ENCODE measurements at places on chromosomes 7 and 10.

DNA sequence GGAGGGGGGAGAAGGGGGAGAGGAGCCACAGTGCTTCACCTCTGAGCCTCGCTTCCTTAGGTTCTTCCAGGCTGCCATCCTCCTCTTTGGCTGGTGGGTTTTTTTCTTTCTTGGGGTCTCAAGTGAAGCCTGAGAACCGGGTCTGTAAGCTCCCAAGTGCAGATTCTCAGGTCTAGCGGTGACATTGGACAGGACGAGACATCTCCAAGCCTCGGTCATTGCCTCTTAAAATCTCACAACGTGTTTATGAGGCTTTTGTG lies 817 bp upstream of the IL15RA start:
- DNase-seq, result no peak

DNA sequence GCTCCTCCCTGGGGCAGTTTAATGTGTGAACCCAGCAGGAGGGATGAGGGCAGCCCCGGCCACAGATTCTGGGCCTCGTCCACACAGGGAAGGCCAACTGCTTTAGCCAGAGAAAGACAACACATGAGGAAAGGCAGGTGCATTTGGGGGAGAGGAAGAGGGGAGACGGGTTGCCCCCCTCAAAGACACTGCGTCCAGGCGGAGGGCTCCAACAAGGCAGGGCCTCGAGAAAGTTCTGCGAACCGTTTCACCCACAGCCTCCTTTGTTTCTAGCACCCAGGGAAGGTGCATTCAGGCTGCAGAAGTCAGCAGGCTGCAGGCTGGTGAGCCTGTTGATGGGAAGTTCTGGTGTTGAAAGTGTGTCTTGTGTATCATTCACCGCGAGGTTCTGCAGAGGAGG lies 10.1 kb downstream of the FOXL3 start:
- no peak for DNase-seq

DNA sequence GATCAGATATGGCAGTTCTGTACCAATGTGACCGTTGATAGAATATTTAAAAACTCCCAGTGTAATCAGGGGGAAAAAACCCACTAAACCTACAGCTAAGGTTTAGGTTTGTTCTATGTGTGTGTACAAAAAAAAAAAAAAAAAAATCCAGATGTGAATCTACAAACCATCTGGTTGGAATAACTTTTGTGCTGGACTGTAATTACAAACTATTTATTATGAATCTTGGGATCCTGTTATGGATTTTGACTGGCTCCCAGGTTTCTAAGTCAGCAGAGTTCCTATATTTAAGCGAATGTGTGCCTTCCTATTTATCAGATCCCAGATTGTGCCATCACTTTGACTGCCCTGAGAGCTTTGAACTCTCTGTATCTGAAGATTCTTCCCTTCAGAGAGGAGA lies 29.1 kb downstream of the BMPER start:
- DNase-seq, result no peak

DNA sequence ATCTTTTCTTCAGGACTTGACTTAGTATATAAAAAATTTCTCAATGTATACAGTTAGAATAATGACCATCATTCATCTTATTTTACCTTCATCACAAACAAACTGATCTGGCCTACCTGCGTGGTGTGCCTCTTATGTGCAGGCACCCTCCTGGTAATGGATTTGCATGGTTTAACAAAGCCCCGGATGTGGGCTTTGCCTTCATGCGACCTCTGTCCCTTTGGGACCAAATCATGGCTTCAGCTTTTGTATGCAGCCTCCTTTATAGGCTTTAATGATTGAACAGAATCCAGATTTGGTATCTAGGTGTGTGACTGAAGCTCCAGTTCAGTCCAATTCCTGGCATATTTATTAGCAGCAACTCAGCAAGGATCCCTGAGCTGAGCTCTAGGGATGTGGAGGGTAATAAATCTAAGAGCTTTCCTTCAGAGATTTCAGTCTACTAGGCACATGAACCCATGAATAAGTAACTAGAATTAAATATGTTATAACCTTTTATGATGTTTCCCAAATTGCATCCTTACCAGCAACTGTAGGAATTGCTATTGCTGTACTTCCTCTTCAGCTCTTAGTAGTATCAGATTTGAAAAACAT lies 256.9 kb downstream of the ABCA13 start:
- no peak for DNase-seq

DNA sequence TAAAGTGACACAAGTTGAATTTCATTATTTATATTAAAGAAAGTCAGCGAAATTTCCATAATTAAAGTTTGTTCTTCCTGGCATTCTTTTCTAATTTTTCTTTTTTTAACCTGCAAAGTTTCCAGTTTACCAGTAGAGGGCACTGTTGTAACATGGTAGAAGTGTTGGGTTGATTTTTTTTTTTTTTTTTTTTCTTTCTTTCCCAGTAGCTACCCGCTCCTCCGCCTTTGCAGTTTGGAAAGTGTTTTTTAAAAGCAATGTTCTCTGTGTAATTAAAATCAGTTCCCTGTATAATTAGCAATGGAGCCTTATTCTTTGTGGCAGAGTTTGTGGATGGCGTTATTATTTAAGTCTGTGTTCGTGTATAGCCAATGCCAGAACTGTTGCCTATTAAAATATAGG lies 53.7 kb downstream of the TAF3 start:
- DNase-seq, result no peak

DNA sequence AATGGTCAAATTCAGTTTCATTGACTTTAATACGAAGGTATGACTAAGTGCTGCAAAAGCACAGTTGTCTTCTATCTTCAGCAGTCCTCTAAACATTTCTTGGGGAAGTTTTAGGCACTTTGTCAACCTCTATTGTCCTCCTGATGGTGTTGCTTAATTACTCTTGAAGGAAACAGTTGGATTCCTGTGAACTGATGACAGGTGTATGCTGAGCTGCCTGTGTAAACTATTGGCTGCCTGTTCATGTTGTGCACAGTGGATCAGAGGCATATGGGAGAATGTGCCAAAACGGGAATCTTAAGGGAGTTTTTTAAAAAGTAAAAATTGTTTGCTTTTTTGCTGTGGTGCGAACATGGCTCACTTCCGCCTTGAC lies 221.0 kb downstream of the AUTS2 start:
- no peak for DNase-seq

DNA sequence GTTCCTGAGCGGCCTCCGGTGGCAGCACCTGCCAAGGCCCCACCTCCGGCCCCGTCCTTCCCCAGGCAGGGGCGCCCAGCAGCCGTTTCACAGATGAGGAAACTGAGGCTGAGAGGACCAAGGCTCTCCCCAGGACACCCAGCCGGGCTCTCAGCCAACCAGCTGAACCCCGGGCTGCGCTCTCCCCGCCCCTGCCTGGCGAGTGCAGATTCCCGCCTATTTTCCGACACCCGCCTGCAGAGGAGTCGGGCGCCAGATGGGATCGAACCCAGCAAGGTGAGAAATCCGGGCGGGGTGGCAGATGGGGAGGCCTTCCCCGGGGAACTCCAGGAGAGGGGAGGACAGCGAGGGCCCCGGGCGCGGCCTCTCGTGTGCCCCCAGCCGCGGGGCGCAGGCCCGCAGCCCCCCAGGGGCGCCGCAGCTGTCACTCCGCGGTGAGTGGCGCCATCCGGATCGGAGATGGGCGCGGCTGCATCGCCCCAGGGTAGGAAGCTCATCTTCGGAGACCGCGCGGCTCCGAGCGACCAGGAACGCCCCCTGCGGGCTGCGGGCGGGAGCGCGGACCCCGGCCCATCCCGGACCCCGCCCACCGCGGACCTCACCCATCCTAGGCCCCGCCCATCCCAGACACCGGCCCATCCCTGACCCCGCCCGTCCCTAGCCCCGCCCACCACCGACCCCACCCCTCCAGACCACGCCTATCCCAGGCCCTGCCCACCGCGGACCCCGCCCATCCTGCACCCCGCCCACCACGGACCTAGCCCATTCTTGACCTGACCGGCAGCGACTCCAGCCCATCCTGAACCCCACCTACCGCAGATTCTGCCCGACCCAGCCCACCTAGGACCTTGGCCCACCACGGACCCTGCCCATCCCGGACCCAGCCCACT lies 90.3 kb downstream of the MICALL2 start:
- no peak for DNase-seq

DNA sequence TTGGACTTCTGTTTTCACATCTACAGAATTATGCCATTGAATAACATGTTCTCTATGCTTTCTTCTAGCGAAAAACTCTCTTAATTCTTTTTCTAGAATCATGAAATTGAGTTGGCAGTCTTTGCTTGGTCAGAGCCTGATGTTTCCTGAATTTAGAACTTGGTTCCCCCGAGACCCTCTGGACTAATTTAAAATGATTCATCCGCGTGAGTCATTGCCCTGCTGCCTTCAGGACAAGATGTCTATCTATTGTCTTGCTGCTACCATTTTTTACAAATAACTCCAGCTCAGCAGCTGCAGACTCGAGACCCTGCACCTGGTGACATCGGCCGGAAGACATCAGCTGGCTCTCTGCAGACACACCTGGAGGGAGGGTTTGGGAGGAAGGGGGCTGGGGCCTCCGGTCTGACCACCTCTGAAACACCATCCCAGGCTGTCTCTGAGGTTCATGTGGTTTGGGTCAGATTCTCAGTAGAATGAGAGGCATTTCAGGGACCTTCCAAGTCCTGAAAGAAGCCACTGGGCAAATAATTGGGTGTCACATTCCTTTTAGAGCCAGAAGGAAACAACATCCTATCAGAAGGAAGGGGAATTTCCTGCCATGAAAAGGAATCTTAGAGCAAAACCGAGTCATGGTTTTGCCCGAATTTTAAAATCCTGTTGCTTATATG lies 20.9 kb upstream of the KLF6 start:
- no peak for DNase-seq
